ENCODE measurements at places on chromosomes 16 and 17.

DNA sequence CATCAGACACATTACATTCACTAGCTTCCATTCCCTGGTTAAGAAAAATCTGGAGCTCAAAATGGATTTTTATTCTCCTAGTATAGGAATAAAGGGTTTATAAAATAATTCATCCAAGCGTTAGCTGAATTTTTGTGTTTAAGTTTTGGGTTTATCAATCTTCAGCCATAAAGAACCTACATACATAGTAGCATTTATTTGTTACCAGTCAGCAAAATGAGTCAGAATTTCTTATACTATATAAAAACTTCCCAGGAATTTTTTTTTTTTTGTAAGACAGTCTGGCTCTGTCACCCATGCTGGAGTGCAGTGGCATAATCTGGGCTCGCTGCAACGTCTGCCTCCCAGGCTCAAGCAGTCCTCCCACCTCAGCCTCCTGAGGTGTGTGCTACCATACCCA, 40.2 kb upstream of the SLC12A3 start:
- DNase-seq = no peak

DNA sequence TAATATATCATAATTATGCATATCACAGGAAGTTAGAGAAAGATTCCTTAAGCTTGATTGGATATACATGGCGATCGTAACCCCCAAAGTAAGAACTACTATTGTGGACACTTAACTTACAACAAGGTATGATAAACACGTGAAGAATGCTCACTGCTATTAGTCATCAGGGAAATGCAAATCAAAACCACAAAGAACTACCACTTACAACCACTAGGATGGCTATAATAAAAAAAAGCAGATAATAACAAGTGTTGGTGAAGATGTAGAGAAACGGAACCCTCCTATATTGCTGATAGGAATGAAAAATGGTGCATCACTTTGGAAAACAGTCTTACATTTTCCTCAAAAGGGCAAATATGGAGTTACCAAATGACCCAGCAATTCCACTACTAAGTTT, 265.9 kb downstream of the SLC39A11 start:
- no peak for DNase-seq

DNA sequence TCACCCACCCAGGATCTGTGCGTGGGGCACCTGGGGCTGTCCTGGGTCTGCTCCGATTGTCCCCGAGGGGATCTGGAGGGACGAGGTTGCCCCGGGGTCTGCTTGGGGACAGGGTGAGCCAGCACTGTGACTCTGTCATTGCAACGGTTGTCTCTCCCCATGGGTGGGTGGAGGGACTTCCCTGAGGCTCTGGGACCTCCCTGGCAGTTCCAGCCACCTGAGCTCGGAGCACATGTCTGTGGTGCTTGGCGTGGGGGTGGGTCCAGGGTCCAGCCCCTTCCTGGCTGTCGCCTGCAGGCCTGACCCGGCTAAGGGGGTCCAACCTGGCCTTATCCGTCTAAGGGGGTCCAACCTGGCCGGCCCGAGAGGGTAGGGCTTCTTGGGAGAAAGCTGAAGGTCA, 8.5 kb upstream of the CBFA2T3 start:
- DNase-seq = no peak

DNA sequence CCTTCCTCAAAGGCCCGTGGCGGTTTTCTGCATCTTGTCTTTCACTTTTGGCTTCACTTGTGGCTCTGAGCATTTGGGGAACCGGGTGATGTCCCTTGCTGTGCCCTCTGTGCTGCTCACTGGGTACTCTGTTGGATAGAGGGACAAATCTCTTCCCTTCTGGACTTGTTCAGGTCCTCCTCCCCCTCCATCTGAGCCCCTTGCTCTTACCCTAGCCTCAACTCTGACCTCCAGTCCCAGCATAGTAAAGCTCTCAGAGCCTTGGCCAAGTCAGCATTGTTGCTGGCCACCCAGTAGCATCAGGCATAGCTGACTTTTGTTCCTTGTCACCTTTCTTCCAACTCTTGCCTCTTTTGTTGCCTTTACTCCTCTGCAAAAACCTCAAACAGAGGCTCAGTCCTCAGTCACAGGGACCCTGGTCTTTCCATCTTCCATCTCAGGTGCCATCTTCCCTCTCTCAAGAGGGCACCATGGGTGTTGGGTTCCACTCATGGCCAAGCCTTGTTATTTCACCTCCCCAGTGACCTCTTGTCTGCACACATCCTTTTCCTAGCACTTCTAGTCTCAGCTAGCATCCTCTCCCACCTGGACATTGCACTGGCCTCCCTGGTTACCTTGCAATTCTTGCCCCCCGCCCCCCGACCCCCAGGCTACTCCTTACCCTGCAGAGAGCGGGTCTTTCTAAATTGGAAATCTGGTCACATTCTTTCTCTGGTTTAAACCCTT, 393 bp upstream of the PSMB10 start:
- DNase-seq = no peak

DNA sequence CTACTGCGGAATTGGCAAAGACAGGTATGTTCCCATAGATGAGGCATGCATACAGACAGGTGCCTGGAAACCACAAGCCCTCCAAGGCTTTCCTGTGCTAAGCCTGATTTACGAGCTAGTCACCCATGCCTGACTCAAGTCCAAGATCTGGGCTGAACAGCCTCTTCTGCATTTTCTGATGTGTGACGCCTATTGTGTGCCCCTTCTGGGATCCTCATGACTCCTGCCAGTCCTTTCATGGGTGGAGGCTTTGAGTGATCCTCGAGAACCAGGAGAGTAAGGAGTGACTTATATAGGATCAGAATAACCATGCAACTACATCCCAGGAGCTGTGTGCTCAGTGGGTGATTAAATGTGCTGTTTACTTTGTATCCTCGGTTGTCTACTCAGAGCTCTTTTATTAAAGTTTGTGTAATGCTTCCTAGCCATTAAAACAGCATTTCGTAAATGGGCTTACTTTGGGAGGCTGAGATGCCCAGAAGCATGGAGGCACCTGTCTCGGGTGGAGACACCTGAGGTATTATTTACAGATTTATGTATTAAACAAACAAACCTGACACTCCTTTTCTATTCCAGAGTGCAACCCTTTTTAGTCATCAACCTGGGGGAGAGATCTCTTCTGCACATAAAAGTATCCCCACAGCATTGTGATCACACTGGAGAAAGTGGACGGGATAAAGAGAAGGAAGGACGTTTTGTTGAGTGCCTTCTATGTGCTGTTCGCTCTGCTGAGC, 373.0 kb upstream of the DYNLRB2 start:
- no peak for DNase-seq

DNA sequence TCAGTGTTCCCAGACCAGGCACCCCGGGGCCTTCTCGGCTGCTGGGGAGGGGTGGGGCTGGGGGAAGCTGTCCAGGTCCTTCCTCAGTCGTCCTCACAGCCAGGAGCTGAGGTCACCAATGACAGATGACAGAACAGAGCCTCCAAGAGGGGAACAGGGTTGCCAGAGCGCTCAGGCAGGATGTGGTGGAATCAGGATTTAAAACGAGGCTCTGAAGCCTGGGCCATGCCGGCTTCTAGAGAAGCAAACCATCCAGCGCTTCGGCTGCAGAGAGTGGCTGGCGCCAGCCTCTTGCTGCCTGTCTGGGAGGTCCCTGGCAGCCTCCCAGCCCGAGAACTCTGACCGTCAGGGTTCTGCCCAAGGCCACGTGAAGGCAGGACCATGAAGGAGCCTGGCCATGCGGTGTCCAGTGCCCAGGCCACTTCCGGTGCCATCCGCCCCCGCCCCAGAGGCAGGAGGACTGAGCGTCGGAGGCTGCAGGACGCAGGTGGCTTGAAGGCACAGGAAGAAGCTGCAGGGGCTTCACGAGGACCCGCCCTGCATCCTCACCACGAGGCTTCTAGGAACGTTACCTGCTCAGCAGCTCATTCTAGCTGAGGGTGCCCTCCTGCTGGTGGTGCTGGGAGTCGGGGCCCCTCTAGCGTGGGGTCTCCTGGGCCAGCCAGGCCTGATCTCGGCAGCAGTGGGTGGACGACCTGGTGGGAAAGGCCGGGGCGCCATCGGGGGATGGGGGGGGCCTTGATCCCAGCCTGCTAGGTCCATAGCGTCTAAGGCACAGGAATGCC, 78.5 kb downstream of the KLHDC4 start:
- DNase-seq = no peak

DNA sequence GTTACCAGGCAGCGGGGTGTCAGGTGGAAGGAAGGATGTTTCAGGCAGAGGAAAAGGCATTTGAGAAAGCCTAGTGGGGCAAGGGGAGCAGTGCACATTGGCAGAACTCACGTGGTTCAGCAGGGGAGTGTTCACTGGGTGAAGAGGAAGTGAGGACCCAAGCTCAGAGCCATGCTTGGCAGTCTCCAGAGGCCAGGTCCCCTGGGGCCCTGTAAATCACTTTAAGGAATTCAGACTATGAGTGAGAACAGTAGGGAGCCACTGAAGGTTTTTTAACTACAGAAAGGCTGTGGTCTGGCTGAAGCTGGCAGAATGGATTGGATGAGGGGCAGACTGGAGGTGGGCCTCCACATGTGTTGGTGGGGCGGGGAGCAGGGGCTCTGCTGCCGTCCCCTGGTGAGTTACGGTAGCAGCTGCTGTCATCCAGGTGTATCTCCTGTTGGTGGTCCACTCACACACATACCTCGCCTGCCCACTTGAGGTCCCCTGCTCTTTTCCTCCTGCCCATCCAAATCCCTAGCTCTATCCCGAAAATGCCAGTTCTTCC, 5.1 kb downstream of the CLEC16A start:
- DNase-seq = no peak

DNA sequence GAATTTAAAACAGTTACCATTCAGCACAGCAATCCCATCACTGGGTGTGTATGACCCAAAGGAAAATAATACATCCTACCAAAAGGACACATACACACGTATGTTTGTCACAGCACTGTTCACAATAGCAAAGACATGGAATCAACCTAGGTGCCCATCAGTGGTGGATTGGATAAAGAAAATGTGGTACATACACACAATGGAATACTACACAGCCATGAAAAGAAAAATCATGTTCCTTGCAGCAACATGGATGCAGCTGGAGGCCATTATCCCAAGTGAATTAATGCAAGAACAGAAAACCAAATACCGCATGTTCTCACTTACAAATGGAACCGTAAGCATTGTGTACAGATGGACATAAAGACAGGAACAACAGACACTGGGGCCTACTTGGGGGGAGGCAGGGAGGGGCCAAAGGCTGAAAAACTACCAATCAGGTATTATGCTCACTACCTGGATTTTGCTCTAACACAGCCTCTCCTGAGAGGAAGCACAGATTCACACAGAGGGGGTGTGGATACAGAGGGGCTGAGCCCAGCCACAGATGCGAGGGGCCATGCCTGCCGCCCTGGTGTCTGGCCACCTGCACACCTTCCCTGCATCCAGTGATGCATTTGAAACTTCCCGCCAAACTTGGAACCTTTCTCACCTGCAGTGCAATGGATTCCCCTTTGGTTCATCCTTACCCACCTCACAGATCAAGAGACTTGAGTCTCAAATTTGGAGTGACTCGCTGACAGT, 55.9 kb downstream of the USP22 start:
- DNase-seq = no peak

GRCh38 chr17:67217446-67217845, 27.6 kb downstream of the HELZ start:
- DNase-seq = no peak

DNA sequence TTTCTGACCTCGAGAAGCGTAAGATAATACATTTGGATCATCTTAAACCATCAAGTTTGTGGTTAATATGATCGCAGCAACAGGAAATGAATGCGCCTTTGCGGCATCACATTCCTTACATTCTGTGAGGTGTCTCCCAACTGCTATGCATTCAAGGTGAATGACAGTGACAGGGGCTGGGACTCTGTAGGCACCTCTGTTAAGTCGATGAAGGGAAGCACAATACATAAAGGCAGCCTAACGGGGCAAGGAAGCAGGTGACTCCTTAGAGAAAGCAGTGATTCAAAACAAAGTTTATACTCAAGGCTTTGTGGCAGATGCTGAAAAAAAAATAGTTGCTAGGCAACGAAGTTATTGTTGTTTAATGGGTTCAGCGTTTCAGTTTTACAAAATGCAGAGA, 21.6 kb upstream of the EVPL start:
- DNase-seq = no peak

GRCh38 chr16:51982715-51983680, 563.9 kb downstream of the TOX3 start:
- no peak for DNase-seq

DNA sequence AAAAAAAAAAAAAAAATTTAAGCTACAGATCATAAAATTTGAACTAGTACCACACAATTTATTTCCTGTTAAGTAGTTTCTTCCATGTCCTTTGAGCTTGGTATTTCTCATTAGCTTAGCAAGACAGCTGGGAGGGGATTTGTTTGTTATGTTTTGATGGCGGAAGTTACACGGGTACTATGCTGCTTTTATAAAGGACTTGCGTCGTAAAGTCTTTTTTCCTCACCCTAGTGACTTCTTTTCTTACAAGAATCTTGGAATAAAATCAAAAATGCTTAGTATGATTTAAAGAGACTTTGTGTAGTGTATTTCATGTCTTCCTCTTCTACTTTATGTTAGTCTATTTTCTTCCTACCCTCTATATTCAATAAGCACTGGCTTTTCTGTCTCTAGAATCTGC, 89.1 kb downstream of the NLK start:
- DNase-seq = no peak

GRCh38 chr16:2530629-2531318, 434 bp downstream of the CEMP1 start:
- no peak for DNase-seq

DNA sequence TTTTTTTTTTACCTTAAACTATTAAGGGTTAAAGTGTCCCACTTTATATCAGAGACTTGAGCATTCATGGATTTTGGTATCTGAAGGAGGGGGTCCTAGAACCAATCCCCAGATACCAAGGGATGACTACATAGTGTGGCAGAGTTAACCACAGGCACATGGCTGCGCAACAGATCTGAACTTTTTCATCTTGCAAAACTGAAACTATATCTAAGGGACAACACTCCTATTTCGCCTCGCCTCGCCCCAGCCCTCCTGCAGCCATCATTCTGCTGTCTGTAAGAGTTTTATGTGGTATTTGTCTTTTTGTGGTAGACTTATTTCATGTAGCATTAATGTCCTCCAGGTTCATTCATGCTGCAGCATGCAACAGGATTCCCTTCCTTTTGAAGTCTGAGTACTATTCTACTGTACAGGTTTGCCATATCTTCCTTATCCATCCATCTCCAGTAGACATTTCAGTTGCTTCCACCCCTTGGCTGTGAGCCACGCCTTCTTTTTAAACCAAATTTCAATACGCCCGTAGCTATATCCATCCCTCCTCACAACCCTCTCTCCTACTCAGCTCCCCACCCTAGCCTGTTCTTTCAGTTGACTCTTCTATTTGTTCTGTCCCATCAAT, 53.2 kb downstream of the AMFR start:
- DNase-seq = no peak

DNA sequence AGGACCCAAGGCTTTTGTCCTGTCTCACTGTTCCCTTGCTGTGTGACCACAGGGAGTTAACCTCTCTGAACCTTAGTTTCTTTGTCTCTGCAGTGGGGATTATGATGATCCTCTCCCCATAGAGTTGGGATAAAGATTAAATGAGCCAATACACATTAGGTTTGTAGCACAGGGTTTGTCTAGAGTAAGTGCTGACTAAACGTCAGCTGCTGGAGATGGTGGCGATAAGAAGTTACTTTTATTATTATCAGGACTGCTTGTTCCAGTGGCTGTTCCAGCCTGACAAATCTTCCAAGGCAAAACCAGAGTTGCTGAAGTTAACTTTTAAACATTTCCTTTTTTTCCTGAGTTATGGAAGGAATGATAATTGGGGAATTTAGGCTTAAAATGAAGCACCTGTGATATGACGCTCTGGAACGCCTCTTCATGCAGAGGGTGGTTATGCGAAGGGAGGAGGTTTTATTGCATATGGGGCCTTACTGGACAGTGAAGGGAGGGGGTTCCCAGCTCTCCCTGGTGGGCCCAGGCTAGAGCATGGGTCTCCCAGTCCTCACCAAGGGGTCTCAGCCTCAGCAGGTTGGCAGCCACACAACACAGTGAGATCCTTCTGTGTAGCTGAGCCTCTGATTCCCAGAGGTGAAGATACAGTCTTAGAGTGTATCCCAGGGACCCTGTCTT, 35.8 kb downstream of the PLCG2 start:
- DNase-seq = no peak
